ENCODE measurements at places on chromosomes 2 and 18.

GRCh38 chr2:30688956-30689401 lies 118.3 kb downstream of the CAPN13 start:
- DNase-seq, result no peak

DNA sequence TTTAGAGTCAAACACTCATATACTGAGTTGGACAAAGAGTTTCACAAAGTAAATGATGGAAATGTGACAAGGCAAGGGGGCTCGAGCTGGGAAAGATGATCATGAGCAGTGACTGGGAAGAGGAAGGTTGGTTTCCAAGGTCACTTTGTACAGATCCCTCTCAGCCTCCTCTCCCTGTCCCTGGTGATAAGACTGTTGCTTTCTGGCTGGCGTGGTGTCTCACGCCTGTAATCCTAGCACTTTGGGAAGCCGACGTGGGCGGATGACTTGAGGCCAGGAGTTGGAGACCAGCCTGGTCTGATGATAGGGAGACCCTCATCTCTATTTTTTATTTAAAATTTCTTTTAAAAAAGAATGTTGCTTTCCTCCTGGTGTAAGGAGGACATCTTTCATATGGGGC lies 86.6 kb upstream of the STPG4 start:
- DNase-seq, result no peak

DNA sequence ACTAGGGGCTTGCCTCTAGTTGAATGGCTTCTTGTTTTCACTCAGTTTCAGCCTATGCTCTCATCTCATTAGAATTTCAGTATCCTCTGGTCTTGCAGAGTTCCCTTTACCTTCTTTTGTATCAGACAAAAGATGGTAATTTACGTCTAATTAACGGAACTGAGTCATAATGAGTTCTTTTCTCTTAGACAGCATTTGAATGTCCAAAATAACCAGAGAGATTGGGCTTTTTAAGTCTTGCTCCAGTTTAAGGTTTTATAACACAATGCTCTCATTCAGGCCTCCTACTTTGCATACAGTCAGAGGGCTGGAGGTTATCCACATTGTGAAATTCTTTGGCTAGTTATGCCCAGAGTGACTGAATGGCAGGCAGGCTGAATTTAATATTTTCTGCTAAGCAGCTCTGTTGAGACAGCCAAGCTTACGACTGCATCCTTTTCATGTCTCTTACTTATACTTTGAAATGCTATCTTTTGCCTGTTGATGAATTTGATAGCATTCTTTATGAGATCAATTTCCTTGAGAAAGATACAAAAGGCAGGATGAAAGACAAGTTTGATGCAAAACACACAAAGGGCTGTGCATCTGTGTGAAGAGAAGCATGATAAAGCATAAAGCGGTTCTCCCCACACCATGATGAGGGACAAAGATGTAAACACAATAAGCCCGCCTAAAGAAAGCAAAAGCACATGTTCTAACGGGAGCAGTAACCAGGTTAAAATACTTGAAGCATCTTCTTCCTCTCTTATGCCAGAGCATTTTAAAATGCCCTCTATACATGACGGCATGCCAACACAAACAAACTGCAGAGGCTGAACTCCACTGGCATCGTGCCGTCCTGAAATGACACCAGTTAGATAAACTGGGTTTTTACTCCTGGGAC lies 90.0 kb downstream of the CDH2 start:
- DNase-seq, result no peak

DNA sequence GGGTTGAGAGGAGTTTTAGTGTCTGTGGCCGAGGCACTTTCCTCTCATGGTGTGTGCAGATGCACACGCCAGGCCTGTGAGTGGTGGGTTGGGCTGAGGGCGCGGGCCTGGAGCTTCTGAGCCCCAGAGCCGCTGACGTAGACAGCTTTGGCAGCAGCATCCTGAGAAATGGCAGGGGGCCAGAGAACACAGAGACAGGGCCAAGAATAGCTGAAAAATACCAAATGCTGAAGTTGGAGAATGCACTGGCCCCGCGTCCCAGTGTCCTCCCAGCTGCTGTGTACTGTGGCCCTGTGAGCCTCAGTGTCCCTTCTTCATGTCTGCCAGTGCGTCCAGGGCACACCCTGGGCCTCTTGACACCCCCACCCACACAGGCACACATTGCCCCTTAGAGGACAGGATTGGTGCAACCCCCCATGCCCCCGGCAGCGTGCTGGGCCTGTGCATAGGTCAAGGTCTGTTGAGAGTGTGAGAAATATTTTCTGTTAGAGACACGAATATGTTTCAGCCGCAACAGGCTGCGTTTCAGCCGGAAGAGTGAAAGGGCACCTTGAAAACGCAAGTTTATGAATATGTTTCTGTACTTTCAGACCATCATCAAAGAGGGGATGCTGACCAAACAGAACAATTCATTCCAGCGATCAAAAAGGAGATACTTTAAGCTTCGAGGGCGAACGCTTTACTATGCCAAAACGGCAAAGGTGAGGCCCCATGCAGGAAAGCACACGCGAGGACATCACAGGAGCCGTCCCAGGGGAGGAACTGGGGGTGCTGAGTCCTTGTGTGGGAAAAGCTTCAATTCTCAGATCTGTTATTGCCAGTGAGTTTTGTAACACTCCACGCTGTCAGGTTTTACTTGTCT lies 33.6 kb downstream of the DGKD start:
- DNase-seq, result no peak

DNA sequence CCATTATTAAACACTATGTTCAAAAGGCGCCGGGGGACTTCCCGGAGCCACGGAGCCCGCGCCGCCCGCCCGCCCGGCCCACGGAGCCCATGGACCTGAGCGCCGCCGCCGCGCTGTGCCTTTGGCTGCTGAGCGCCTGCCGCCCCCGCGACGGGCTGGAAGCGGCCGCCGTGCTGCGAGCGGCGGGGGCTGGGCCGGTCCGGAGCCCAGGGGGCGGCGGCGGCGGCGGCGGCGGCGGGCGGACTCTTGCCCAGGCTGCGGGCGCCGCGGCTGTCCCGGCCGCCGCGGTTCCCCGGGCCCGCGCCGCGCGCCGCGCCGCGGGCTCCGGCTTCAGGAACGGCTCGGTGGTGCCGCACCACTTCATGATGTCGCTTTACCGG lies 197 bp downstream of the GDF7 start:
- DNase-seq, result no peak
